GM20000 (cell line): ENCODE measurements at places on chromosomes 2 and 18.

GRCh38 chr2:159562248-159562647, 54.1 kb downstream of the BAZ2B start:
- no peak for DNase-seq

- DNase-seq: no peak
Observed at GRCh38 chr2:8518979-8519668, 162.7 kb upstream of the ID2 start.

DNA sequence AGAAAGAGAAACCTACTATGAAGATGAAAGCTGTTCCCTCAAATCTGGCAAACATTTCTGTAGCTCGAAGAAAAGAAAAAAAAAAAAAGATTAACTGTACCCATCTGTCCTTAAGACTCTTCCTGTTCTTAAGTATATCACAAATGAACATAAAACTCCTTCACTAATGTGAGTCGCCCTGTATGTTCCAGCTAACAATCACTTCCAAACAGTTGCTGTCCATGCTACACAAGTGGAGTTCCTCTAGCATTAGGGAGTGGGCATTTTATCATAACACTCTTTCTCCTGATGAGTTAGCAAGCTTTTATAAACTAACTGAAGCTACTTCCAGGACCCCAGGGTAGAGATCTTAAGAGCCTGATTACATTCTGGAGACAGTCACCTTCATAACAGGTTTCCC, 5.8 kb downstream of the CUL3 start:
- no peak for DNase-seq

- no peak for DNase-seq
Observed at GRCh38 chr2:134408386-134408785, 154.5 kb downstream of the MGAT5 start.

GRCh38 chr2:6336752-6337471, 528.8 kb downstream of the CMPK2 start:
- no peak for DNase-seq

- no peak for DNase-seq
Observed at GRCh38 chr2:5538772-5539171, 153.4 kb upstream of the SOX11 start.
